SHP77 (cell line): ENCODE measurements at places on chromosomes 12 and 14.

- DNase-seq, result no peak
These were observed 29.8 kb downstream of the CFL2 start for GRCh38 chr14:34684578-34684977.

DNA sequence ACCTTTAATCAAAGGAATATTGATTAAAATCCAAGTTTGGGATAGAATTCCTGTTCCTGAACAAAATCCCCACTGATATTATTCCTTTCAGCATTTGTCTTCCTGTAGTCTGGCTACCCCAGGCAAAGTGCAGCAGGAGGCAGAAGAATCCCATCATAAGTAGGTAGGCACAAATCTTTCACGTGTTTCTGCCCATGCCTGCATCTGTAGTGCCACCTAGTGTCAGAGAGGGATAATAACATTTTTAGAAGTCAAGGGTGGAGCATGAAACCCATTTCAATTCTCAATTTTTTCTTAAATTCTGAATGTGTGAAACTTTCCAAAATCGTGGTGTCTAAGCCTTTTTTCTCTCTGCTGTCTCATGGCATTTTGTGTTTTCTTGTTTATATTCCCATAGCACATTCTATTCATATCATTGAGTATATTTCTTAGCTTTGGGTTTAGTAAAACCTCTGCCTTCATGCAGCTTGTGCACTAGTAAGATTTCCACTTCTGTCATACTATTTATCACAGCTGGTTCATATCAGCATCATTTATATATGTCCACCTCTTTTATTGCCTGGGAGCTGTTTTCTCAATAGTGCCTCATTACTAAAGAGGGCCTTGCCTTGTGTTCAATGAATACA is 47.8 kb upstream of the RERG start:
- peak; percentile 35 for DNase-seq

DNA sequence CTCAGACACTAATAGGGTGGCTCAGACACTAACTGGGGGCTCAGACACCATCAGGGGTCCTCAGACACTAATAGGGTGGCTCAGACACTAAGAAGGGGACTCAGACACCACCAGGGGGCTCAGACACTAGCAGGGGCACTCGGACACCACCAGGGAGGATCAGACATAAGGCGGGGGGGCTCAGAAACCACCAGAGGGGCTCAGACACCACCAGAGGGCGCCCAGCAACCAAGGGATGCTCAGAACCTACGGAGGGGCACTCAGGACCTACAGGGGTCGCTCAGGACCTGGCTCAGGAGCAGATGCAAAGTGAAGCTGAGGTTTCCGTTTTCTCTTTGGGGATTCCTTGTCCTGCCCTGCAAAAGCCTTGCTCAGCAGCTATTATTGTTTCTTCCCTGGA is 448.5 kb downstream of the TMEM121 start:
- DNase-seq, result no peak

DNA sequence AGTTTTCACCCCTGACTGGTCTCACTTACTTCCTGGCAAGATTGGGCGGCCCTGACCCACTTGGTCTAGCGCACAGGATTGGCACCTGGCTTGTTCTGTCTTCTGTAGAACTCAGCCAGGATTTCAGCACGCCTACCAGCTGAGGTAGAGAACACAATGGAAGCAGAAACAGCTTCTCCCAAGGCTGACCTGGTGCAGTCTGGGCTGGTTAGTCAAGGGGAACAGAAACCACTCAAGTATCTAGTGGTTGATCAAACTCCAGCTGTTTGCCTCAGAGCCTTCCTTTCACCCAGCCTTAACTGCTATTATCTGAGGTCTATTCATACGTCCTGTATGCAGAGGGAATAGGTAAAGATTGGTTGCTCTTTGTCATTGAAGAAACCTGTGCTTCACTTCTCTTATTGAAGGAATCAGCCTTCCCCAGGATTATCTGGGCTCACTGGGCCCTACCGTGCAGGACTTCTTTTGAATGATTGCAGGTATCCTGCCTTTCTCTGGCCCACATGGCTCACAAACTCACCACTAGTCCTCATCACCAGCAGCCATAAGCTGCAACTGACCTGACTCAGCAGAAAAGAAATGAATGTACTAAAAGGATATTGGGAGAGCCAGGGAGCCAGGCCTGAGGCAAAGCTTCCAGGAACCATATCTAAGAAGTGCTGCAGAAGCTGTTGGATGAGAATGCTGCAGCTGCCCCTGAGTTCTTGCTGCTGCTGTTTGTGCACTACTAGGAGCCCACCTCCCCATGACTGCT is 2.5 kb upstream of the PLEKHD1 start:
- DNase-seq, result no peak

DNA sequence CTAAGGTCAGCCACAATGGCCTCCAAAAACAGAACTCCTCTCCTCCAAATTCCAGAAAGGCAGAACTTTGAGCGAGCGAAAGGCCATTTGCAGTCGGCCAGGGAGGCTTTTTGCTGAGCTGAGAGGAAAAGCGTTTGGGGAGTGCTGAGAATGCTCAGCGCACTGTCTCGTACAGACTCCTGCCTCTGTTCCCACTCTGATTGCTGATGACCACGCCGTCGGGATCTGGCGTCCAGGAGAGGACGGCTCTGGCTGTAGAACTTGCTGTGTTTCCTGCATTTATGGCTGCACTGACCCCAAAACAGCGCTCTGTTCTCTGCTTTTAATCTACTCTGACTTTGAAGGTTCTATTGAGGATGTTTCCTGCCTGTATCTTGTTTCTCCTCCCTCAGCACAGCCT is 82.4 kb upstream of the WSCD2 start:
- no peak for DNase-seq

- DNase-seq, result no peak
These were observed 95.8 kb downstream of the GLT1D1 start for GRCh38 chr12:128949086-128949485.

- no peak for DNase-seq
These were observed 74.4 kb upstream of the MAP1LC3B2 start for GRCh38 chr12:116484807-116485206.

- DNase-seq, result no peak
These were observed 3.6 kb downstream of the SSTR1 start for GRCh38 chr14:38211255-38211735.

- DNase-seq, result no peak
These were observed 87.4 kb downstream of the PIWIL1 start for GRCh38 chr12:130424858-130425697.

GRCh38 chr14:105913221-105913620 is 386.8 kb downstream of the TMEM121 start:
- DNase-seq, result no peak

DNA sequence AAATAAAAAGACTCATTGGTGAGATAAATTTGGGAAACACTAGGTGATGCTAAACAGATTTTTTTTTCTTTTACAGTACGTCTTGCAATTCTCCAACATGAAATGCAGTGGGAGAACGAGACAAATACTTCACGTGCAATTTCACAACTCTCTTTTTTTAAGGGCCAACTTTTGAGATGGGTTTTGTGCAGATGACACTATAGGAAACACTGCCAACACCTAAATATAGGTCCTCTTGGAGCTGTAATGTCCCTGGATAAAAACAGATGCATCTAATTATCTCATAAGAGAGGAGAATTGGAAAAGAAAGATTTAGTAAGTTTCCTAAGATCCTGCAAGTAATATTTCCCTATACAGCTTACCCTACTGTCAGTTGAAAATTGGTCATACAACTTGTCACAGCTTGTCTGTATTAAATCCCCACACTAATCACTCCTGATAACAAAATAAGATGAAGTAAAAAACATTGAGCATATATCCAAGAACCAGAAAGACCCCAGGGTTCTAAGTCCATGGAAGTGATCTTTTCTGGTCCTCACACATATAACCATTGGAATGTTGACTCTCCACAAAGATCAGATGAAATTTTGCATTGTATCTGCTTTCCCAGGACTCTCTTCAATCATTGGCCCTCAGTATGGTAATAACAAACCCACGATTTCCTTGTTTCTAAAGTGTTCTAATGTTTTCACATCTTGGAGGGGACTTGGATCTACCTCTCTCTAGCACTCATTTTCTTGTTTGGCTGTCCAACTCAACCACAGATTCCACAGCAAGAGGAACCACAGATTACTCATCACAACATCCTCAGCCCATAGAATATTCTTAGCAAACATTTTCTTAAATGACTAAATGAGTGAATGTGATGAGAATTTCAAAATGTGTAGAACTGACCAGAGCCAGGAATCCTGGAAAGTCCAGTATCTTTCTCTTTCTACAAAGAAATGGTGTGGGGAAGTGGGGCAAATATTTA is 769.4 kb upstream of the USP15 start:
- DNase-seq, result no peak

- DNase-seq, result peak; percentile 80
These were observed 227.7 kb upstream of the NPAS3 start for GRCh38 chr14:32710731-32711680.

GRCh38 chr14:34324363-34324795 is 137.7 kb downstream of the SPTSSA start:
- peak; percentile 49 for DNase-seq
